ENCODE measurements at places on chromosomes 7 and 10. TPM values are rescaled to one million over a fixed set of nuclear protein-coding genes. Genes with fewer than 3 reads are reported as not detected.
A peak's percentile ranks its signal among the peaks of the same experiment; 100 is the strongest.

- DNase-seq = no peak
Measured at GRCh38 chr10:50464004-50464409, 159.7 kb downstream of the SGMS1 start.

Gene EBLN1
- total RNA-seq = not detected

GRCh38 chr7:4683043-4683883, 1.2 kb downstream of the FOXK1 start:
- DNase-seq = no peak

Gene MMD2
- total RNA-seq = not detected

- DNase-seq = no peak
Measured at GRCh38 chr10:10613656-10614244, 403.9 kb upstream of the CELF2 start.

DNA sequence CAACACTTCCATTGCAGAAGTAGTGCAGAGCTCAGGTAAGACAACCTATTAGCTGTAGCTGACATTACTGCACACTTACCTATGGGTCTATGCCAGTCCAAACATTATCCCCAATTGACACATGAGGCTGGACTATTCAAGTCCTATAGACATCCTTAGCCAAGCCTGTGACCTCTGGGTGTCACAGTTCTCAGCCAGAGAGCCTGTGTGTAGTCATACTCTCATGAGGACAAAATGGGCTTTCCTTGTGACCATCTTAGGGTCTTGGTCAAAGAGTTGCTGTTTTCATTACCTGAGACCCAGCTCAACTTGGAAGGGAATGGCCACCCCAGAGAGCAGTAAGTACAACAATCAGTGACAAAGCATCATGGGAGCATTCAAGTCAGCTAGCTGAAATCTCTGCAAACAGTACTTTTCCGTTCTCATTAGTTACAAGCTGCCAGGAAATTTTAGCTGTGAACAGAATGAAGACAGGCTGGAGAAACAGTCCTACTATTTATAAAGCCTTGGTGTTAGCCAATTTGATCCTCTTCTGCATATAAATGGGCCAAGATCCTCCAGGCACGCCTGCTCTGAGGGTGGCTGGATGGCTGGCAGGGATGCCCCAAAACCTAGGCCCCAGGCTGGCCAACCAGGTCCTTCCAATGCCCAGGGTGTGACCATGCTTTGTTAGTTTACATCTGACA, 44.3 kb downstream of the NUDCD3 start:
- no peak for DNase-seq

Gene LRRN3
- total RNA-seq = 0.38 TPM

- no peak for DNase-seq
Measured at GRCh38 chr10:60035984-60036383, 129.6 kb upstream of the CCDC6 start.

Gene WNT16
- not detected for total RNA-seq

Gene GPNMB
- 33.5 TPM for total RNA-seq

DNA sequence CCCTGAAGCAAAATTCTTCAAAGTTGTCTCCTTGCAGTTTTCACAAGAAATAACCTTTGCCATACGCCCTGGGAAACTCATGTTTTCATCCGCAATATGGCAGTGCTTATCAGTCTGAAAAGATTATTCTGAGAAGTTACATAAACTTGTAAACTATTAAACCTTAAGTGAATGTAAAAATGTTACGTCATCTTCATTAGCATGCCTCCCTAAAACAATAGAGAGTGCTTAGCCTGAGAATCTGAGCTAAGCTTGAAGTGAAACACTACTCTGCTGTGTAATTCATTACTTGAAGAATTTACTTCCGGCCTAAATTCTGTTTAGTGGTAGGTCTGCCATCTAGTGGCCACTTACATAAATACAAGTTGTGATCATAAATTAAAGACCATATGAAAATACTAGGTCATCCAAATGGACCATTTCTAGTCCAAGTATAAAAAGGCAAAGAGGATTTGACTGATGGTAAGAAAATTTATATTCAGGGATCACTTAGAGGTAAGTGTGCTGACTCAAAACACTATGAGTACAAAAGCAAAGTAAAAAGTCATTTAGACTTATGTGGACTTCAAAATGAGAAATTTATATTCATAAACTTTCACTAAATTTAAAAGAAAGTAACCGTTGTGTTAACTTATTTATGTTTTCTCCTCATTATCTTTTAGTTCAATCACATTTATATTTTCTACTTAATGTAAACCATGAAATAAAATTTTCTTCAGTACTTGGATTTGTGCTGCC, 745.1 kb upstream of the LRRTM3 start:
- DNase-seq = peak; percentile 19

Gene TEX36
- not detected for total RNA-seq

DNA sequence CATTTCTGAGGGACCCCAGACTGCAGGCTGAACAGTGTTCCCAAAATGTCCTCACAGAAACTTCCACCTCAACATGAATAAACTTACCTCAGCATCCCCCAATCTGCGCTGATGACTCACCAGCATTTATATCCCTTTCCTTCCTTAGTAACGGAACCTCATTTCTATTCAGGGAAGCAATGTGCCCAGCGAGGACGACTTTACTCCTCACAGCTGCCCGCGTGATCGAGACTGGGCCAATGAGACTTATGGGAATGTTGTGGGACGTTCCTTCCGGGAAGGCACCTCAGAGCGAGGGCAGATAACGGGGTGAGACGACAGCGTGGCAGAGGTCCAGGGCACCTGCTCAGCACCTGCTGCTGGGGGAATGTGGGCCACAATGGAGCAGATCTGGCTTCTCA, 73.1 kb upstream of the CAMK2B start:
- DNase-seq = no peak

DNA sequence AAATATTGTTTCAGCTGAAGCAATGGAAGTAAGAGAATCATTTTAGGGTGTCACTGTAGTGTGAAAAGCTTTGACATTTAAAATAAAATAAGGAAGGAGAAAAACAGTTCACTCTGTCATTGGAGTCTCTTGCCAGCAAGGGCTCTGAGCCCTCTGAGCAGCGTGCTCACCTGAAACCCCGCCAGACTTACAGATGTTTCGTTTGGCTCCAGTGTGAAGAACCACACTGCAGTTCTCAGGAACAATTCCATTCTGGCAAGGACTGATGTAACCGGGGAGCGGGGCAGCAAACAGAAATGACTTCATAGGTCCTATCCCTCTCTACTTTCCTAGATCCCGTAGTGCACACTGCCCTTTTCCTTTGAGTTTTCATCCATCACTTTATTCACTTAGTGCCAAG, 164.3 kb downstream of the CELF2 start:
- no peak for DNase-seq

DNA sequence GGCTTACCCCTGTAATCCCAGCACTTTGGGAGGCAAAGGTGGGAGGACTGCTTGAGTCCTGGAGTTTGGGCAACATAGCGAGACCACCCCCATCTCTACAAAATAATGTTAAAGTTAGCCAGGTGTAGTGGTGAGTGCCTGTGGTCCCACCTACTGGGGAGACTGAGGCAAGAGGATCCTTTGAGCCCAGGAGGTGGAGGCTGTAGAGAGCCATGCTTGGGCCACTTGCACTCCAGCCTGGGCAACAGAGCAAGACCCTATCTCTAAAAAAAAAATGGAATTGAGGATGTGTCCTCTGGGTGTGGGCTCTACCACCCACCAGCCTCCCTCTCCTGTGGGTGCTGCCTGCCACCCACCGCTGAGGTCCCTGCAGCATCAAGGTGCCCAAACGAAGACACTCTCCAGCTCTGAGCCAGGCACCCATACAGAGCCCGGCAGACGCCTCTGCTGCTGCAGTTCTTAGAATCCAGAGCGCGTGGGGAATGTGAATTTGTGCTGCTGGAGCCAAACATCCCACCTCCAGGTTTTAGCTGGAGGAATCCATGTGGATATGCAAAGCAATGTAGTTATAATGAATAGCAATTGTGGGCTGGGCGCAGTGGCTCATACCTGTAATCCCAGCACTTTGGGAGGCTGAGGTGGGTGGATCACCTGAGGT, 176.0 kb upstream of the TNRC18 start:
- DNase-seq = no peak

DNA sequence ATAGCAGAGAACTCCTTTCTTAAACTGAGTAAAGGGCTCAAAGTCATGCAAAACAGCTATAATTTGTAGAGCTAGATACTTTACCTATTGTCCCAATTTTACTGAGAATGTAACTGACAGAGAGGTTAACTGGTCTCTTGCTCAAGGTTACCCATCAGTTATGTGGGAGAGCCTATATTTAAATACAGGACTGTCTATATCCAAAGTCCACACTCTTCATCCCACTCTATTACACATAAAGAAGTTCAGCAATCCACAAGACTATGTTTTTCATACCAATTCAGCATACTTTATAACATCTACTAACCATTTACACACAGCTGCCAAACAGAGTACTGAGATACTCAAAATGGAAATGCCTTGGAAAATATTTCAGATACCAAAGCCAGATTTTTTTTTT, 100.2 kb downstream of the MICU1 start:
- no peak for DNase-seq

GRCh38 chr10:127456122-127456521, 93.0 kb upstream of the NPS start:
- DNase-seq = no peak

DNA sequence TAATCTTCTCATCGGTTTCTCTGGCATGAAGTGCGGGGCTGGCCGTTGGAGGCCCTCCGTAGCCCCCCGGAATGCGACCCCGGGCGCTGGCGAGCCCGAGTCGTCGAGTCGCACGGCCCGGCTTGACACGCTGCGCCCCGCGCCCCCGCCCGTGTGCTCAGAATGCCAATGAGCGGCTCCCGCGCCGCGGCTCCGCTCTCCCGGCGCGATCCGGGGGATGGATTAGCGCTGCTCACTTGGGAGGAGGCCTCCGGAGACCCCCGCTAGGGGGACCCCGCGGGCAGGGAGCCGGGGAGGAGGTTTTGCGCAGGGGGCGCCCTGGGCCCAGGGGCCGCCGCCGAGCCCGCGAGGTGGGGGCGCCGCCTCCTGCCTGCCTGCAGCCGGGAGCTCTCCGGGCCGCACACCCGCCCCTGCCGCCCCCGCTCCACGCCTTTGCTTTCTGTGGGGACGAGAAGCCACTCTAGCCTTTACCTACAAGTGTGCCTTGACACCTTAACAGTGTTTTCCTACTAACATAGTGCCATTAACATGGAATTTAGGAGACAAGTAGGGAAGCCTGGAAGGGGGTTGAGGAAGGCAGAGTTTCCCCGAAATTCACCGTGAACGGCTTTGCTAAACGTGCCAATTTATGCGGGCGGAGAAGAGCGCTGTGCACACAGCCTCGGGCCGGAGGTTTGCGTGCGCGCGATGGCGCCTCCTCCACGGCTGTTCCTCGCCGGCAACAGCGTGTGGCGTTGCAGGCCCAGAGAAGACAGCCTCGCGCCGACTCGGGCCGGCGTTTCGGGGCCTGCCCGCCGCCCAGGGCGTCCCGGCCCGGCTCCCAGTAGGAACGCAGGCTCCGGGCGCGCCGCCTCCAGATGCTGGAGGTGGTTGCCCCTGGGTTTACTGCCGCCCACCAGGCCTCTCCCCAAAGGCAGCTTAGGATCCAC, 7.1 kb downstream of the SHH start:
- no peak for DNase-seq

GRCh38 chr10:68562661-68563570, 2.8 kb downstream of the TET1 start:
- no peak for DNase-seq
